GOT3 (cell line): ENCODE measurements at places on chromosomes 2 and 18.
A peak's percentile ranks its signal among the peaks of the same experiment; 100 is the strongest.

DNA sequence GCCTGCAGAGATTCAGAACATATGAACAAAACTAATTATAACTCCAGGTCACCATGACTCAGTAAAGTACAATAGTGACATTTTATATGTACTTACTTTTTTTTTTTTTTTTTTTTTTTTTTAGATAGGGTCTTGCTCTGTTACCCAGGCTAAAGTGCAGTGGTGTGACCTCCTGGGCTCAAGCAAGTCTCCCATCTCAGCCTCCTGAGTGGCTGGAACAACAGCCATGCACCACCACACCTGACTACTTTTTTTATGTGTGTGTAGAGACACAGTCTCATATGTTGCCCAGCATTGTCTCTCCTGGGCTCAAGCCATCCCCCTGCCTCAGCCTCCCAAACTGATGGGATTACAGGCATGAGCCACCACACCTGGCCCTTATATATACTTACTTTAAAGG, 130.7 kb upstream of the B3GNT2 start:
- no peak for DNase-seq

- no peak for DNase-seq
Observed at GRCh38 chr2:221361633-221362032, 210.5 kb downstream of the EPHA4 start.

- DNase-seq, result no peak
Observed at GRCh38 chr2:161265874-161266273, 42.4 kb upstream of the PSMD14 start.

- DNase-seq, result no peak
Observed at GRCh38 chr2:207692206-207693065, 19.0 kb upstream of the CCNYL1 start.

- DNase-seq, result no peak
Observed at GRCh38 chr2:186098821-186099220, 360.2 kb downstream of the FSIP2 start.

DNA sequence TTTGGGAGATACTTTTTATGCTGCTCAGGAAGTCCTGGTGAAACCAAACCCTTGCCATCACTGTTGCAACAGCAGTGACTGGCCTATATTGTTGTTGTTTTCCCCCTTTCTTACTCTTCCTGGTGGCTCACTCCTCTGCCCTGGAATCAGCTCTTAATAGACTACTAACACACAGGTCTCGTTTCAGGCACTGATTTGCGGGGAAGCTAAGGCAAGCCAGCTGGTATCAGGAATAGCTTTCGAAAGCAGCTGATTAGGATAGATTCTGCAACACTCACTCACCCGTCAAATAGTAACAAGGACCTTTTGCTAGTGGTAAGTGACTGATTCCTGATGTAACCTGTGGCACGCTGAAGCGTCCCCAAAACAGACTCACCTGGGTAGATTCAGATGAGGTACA, 360.4 kb downstream of the PLCL1 start:
- no peak for DNase-seq

- no peak for DNase-seq
Observed at GRCh38 chr2:17164550-17164949, 353.7 kb downstream of the RAD51AP2 start.

DNA sequence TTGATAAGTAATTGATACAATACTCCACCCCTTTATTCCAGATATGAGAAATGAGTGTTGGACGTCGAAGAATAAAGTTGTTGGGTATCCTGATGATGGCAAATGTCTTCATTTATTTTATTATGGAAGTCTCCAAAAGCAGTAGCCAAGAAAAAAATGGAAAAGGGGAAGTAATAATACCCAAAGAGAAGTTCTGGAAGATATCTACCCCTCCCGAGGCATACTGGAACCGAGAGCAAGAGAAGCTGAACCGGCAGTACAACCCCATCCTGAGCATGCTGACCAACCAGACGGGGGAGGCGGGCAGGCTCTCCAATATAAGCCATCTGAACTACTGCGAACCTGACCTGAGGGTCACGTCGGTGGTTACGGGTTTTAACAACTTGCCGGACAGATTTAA, 26.3 kb downstream of the B3GNT2 start:
- no peak for DNase-seq

GRCh38 chr2:74887445-74887951, 53.6 kb downstream of the HK2 start:
- peak; percentile 21 for DNase-seq

- DNase-seq, result no peak
Observed at GRCh38 chr2:64143169-64144056, 807 bp downstream of the PELI1 start.

- DNase-seq, result no peak
Observed at GRCh38 chr2:240911641-240912265, 5.6 kb downstream of the CROCC2 start.

- no peak for DNase-seq
Observed at GRCh38 chr2:8606649-8607550, 75.0 kb upstream of the ID2 start.

GRCh38 chr2:205868773-205869333, 186.6 kb downstream of the NRP2 start:
- DNase-seq, result no peak

- DNase-seq, result no peak
Observed at GRCh38 chr2:152464851-152465470, 130.0 kb downstream of the FMNL2 start.

DNA sequence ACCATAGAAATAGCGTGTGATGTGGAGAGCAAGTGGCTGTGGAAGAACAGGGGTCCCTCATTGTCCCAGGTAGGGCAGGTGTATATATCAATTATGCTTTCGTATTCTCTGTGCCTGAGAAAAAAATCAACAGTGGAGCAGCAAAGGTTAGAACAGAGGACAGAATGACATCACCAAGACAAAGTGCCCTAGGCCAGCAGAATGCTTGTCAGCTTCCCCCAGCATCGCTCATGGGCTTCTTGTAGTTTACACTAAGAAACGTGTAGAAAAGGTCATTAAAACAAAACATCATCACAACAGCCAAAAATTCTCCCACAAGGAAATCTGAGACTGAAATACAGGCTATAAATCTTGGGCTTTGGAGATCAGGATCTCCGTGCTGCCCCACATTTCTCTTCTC, 288.0 kb downstream of the TDRD15 start:
- no peak for DNase-seq

DNA sequence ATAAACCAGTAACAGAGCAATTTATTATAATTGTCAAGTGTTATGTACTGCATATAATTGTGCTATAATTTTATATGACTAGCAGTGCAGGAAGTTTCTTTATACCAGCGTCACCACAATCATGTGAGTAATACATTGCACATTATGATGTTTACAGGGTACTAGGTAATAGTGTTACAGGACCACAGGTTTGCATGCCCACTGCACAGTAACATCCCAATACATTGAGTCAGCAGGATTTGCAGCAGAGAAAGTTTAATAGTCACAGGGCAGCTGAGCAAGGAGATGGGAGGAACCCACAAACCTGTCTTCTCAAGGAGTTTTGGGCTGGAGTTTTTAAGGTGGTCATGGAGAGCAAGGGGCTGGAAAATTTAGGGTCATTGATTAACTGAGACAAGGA, 1042.9 kb upstream of the ACVR2A start:
- DNase-seq, result no peak

GRCh38 chr2:61704364-61704763, 149.5 kb downstream of the FAM161A start:
- no peak for DNase-seq

DNA sequence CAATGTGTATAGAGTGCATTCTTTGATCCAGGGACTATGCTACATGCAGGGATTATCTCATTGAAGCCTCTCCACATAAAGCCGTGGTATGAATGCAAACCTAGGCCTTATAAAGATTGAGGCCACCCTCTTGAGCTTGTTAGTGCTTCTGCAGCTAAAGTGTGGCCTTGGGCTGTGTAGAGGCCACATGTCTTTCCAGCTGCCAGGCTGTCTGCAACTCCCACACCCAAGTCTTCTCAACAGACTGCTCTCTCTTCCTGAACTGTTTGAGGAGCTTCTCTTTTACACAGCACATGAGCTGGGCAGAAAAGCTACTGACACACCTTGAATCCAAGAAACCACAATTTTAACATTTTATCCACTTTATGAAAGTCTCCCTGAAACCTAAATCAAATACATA, 119.2 kb upstream of the MEX3C start:
- DNase-seq, result no peak

- no peak for DNase-seq
Observed at GRCh38 chr2:16298866-16299265, 358.5 kb downstream of the MYCN start.

- DNase-seq, result no peak
Observed at GRCh38 chr18:2338601-2339000, 232.7 kb downstream of the METTL4 start.

GRCh38 chr2:56713161-56713676, 529.4 kb downstream of the CCDC85A start:
- no peak for DNase-seq

DNA sequence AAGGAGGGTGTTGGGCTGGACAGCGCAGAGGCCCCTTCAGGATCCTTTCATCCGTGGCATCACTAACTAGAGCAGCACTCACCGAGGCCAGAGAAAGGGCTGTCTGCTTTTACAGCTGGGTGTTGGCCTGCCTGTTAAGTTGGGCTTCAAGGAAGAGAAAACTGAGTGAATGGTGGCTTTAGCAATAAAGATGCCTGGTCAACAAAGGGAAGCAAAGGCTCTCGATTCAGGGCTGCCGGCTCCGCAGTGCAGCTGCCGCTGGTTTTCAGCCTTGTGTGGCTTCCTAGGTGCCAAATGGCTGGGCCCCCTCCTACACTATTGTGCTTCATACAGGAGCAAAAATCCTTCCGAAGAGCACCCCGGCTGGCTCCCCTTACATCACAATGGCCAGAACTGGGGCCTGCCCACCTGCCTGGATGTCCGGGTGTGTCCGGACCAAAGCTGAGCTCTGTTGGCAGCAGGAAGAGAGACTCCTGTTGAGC, 61.0 kb upstream of the GPR45 start:
- no peak for DNase-seq

- no peak for DNase-seq
Observed at GRCh38 chr18:37836071-37836970, 270.7 kb upstream of the CELF4 start.
